ENCODE measurements at places on chromosomes 6 and 20.

DNA sequence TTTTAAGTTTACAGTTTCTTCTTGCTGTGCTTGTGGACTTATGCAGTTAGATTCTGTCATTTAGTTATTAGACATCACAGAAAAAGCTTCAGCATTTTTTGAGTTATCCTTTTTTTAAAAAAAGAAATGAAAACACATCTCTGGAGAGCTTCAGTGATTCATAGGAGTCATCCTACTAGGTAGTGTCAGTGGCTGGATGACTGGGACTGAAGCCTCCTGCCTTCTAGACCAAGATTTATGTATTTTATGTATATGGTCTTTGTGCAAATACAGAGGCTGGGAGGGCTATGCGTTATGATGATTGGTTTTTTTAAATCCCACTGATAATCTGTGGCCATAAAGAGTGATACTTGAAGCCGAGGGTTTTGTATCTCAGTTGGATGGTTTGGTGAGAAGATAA lies 125.9 kb upstream of the JAG1 start:
- DNase-seq, result no peak

DNA sequence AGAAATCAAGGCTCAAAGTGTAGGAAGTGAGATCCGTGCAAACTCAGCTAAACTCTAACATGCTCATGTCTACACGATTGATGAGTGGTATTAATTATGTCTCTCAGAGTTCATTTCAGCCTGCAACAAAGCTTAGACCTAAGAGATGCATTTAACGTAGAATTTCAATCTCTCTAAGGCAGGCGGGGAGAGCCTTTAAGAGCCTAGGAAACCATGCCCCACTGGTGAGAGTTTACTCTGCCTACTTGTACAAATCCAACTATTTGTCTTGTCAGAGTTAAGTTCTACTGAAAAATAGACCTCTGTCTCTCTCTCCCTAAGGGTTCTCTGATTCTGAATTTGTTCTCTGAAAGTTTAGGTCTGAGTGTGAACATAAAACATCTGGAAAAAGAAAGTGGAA lies 100.9 kb downstream of the SPTLC3 start:
- no peak for DNase-seq

DNA sequence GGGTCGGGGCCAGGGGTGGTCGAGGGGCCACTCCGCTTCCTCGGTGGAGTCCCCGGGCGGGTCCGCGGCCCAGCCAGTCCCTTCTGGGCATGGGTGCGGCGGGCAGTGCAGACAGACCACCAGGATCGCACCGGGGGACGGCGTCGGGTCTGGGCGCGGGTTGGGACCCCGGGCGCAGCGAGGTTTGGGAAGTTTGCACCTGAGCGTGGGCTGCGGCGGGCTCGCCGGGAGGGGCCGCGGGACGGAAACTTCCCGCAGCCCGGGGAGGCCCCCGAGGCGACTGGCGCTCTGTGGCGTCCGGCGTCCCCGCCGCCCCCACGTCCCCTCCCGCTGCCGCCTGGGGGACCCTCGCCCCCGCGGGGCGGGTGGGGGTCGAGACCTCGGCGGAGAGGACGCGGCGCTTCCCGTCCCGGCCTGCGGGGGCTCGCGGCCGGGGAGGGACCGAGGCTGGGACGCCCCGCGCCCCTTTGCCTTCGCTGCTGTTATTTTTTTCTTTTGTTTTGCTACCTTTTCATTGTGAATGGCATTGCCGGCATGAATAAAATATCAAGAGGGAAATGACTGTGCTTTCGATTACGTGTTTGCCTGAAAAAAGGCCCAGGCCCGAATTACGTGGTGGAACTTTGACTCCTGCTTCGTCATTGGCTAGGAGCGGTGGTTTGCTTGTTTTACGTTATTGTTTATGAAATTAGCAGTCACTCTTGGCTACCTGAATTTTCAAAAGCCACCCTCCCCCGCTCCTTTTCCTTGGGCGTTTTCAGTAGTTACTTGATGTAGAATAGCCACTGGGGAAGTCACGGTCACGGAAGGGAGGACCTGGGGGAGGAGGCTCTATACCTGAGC lies 703 bp downstream of the SNX9 start:
- peak; percentile 85 for DNase-seq

GRCh38 chr6:16511723-16512489 lies 249.4 kb downstream of the ATXN1 start:
- peak; percentile 48 for DNase-seq

GRCh38 chr6:136226027-136226673 lies 24.0 kb downstream of the MTFR2 start:
- peak; percentile 68 for DNase-seq

GRCh38 chr20:61300709-61301108 lies 48.6 kb downstream of the CDH4 start:
- DNase-seq, result no peak

- DNase-seq, result no peak
Observed at GRCh38 chr6:1202201-1202600, 109.7 kb upstream of the FOXQ1 start.

DNA sequence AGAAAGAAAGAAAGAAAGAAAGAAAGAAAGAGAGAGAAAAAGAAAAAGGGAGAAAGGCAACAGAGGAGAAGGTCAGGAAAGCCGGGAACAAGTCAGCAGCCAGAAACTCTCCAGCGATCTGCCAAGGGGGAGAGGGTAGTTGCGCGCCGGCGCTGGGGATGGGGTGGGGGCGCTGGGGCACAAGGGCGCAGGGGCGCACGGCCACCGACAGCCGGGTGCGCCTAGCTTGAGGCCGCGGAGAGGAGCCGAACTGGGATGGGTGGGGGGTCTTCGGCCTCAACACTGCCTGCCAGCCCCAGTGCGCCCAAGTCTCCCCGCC lies 533 bp upstream of the RSPO3 start:
- DNase-seq, result no peak

- no peak for DNase-seq
Observed at GRCh38 chr20:23047738-23048214, 1.7 kb downstream of the THBD start.

GRCh38 chr20:44956410-44956809 lies 3.8 kb downstream of the TOMM34 start:
- no peak for DNase-seq

DNA sequence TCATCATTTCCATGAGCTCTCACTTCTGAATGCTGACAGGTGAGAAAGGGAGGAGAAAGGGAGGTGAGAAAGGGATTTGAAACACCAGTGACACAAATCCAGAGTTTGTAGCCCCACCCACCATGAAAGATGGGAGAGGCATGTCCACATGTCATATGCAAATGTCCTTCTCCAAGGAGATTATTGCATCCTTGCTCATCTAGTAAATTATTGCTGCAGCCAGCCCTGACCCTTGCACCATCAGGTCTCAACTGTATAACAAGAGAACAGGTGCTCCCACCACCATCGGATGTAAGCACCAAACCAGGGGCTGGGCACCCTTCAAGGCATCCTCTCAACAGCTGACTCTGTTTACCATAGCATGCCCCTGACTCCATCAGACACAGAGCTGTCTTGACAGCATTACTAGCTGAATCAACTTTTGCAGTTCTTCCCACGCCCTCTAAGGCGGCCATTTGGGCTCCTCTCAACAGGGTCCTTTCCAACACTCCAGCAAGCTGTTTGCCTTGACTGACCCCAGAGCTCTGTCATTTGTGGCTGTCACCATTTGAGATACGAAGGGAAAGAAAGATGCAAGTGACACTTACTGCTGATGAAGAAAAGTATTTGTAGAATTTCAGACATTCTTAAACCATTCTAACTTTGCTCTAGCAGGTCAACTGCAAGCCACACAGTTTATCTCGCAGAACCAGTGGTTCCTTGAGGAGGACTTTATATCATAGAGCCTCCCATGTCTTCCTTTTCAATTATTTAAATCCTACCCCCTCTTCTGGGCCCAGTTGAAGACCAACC lies 14.2 kb downstream of the GFOD1 start:
- DNase-seq, result no peak

GRCh38 chr20:20547221-20547875 lies 165.1 kb downstream of the RALGAPA2 start:
- peak; percentile 23 for DNase-seq

DNA sequence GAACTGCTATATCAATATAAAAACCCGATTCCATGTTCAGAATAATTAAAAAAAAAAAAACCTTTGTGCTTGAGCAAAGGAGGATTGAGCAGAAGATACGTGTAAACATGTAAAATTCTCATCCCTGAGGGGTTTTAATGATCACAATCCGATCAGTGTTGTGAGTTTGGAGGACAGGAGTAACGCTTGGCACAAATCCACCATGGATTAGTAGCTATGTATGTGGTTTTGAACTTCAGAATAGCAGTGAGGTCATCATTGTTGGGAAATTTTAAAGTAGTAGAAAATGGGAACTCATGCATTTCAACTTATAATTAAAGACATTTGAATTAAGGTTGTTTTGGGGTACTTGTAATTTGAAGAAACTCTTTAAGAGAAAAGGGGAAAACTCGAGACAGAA lies 203.2 kb downstream of the RPS12 start:
- DNase-seq, result no peak

DNA sequence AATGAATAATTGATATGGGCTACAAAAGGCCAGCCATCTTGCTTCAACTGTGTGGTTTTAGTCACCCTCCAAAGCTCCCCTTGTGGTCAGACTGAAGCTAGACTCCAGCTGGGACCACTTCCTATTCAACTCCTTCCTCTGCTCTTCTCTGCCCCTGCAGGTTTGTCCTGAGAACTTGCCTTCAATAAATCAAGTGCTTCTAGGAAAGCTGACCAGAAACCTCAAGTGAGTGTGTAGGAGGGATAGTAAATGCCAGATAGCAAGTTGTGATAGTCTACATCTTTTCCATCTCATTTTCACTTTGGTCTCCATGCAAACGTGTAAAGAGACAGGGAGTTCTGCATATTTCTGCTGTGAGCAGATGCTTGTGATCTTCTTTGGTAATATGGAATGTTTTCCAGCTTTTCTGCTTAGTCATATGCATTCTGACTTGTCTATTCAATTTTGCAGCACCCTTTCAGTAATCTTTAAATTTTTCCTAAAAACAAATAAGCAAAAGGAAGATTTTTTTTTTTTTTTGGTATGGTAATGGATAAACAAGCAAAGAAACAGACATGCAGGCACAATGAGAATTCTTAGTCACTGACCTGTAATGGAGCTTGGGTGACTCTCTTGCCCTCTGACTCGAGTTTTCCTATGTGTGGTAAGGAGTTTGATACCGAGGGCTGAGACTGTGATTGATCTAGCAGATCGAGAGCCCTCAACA lies 201.3 kb upstream of the BTBD3 start:
- no peak for DNase-seq

DNA sequence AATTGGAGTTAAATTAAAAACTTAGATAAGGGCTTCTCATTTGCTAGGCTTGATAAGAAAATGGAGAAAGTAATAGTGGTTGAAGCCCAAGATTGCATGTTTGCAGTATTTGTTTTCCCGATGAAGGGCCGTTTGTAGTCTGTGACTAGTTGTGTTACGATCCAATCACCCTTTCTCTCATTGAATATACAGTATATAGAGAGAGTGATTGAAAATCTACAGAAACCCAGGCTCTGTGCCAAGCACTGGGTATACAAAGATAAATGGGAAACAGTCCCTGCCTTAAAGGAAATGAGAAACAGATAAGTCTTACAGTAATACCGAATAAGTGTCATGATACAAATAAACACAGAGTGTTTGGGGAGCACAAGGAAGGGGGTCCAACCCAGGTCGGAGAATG lies 55.2 kb upstream of the CDKAL1 start:
- no peak for DNase-seq

GRCh38 chr6:140537211-140537610 lies 1162.8 kb upstream of the CITED2 start:
- no peak for DNase-seq

- no peak for DNase-seq
Observed at GRCh38 chr6:99736302-99736701, 129.7 kb downstream of the PRDM13 start.

- DNase-seq, result no peak
Observed at GRCh38 chr6:7261852-7262461, 51.0 kb downstream of the SSR1 start.

DNA sequence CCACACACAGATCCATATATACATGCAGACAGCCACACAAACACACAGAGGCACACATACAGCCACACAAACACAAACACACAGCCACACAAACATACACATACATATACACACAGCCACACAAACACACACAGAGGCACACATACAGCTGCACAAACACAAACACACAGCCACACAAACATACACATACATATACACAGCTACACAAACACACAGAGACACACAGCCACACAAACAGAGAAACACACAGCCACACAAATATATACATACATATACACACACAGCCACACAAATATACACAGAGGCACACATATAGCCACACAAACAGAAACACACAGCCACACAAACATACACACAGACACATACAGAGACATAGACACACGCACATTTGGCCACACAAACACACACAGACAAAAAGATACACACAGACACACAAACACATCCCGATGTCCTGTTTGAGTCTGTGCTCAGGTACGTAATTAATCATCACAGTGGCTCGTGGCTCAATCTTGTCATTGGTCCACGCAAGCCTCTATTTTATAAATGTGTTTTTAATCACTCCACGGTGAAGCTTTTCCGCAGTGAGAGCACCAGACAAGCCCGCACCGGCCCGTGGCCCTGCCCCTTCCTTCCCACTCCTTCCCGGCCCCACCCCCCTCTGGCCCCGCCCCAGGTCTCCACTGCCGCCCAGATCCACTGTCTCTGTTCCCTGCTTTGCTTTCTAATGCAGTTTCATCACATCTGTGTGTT lies 135.3 kb downstream of the CDH4 start:
- DNase-seq, result no peak

DNA sequence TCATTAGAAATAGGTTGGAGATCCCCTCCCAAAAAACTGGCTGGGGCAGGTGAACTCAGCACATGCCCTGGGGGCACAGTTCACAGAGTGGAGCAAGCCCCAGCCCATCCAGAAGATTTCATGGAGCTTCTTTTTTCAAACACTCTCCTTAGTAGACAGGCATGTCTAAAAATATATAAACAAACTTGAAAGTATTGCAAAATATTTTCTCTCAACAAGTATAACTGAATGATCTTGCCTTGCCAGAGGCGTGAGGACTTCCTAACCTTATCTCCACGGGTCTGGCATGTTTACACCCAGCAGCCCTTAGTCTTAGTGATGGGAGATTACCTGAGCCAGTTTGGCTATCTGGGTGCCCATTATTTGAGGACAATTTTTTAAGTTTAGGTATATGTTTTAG lies 107.1 kb downstream of the QRSL1 start:
- DNase-seq, result no peak

DNA sequence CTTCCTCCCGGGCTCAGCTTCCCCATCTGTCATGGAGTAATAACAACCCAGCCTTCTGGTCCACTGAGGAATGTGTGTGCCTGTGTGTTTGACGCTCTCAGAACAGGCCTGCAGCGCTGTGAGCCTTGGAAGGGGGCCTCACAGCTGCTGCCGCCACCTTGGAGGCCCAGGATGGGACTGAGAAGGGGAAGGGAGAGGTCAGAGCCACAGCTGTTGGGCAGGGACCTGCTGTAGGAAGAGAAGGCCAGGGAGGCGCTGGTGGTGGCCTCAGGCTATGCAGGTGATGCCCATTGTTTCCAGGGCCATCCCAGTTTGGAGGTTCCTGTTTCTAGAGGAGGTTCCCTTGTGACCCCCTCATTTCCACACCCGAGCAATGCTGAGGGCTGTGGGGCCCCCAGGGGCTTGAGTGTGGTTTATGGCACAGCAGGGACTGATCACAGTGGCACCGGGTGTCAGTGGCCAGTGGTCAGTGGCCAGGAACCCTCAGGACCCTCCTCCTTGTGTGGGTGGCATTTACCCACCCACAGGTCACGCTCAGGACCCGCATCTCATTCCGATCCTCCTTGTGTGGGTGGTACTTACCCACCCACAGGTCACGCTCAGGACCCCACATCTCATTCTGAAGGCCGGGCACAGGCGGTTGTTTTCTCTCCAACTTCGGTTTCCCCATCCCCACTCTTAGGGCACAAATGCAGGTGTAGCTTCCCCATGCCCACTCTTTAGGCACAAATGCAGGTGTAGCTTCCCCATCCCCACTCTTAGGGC lies 14.0 kb downstream of the TPD52L2 start:
- no peak for DNase-seq

GRCh38 chr20:25273541-25274358 lies 25.9 kb downstream of the PYGB start:
- no peak for DNase-seq
